Epithelial cell of prostate (primary cell): ENCODE measurements at places on chromosomes 7 and 10.

DNA sequence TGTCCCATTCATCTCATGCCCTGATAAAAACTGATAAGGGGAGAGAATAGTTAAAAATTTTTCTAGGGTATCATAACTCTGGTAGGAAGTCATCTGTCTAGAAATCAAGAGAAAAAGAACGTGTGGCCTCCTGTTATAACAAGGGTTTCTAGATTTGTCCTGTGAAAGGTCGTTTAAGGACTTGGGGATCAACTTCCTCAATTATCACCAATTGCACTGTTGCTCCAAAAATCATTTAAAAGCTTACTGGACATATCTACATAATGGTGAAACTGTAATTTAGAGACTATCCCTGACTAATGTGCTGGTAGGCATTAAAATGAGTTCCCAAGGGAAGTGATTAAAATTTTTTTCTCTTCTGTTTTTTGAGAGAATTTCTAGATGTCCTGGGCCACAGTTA, 58.2 kb downstream of the GPR141 start:
- DNase-seq, result no peak

DNA sequence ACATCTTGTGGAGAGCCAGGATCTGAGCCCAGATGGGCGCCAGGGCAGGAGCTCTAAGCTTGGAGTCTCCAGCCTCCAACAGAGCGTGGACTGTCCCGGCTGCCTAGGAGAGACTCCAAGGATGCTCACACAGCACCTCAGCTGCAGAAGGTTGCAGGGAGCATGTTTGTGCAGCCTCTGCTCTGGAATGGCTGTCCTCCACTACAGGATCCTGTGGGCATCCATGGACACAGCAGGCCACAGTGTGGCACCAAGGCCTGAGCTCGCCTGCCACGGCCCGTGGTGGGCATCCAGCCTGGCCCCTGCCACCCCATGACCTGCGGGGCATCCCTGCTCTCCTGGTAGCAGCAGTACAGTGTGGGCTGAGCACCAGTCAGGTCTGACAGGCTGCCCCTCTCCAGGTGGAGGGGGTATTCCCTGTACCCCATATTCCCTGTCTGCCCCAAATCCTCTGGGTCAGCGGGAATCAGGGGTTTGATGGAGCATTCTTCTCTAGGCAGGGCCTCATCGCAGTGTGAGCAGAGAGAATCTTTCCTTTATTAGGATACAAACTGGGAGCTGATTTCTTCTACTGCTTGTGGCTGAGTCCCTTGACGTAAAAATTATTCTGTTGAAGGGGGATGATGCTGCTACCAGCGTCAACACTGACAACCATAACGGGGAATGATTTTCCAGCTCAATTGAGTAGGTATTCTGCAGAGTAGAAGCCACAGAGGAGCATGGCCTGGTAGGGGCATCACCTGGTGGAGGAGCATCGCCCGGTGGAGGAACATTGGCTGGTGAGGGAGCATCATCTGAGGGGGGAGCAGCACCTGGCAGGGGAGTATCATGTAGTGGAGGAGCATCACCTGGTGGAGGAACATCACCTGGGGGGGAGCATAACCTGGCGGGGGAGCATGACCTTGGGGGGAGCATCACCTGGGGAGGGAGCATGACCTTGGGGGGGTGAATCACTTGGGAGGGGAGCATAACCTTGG, 60.6 kb downstream of the GLRX3 start:
- DNase-seq, result no peak

DNA sequence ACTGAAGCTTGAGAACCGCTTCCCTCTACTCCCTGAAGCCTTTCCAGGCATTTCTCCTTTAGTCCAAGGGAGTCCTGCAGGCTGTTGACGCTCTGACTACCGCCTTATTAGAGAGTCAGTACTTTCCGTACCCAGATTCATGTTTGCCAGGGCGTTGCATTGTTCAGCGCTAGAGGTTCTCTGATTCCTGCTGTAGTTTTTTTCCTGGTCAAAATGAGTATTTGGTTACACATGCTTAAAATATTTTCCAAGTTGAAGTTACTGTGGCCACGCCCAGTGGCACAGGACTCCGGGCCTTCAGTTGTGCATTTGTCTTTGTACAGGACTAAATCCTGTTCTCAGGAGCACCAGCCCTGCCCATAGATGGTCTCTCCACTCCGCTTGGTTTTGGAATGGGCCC, 7.9 kb downstream of the MTURN start:
- DNase-seq, result no peak

GRCh38 chr10:86970162-86970981, 2.1 kb downstream of the ADIRF start:
- DNase-seq, result no peak

DNA sequence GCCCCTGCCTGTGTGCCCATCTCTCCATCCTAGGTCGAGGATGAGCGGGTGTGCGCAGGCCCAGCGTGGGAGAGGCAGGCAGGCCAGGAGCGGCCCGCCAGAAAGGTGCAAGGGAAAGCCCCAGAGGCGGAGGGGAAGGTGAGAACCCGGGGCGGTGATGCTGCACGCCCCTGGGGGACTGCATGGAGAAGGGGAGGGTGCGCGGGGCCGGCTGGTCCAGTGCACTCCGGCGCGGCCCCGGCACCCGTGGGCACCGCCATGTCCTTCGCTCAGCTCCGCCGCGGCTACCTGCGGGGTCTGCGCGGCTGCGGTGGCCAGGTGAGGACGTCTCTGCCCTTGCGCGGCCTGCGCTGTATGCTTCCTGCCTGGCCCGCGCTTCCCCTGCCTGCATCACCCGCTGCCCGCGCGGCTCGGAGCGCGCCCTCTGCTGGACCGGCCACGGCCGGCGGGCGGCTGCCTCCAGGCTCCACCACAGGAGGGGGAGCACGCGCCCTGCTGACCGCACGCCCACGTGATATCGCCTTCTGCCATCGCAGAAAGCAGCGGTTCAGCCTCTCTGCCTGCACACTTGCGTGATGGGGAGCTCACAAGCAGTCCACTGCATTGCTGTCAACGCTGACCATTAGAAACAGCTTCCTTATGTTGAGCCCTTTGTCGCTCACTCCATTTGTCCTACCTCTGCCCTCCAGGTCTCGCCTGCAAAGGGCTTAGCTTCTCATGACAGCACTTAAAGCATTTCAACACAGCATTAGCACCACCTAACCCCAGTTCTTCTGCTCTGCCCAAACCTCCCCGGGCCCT, 73.9 kb downstream of the CXCL12 start:
- no peak for DNase-seq

DNA sequence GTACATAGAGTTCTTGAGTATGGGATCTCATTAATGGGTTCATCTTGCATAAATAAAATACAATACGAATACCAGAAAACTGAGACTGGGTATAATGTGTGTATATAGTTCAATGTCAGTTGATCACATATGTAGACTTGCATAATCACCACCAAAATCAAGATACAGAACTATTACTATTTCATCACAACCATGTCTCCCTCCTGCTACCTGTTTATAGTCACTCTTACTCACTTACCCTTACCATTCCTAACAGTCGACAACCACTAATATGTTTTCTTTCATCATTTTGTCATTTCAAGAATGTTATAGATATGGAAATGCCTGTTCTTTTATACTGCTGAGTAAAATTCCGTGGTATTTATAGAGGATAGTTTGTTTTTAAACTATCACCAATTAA, 416.1 kb upstream of the CNTNAP2 start:
- DNase-seq, result no peak

DNA sequence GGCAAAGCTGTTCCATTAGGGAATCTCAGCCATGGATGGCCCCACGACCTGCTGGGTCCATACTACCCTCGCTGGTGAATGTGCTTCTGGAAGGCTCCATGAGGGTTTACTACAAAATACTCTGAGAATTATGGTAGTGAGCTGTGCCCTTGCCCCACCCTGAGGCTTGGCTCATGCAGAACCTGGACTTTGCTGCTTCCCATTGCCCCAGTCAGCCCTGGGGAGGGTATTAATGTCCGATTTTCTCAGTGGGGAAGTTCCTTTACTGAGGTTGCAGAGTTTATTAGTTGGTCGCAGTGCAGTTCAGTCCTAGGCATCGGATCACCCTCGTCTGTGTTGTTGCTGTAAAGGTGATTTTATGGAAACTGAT, 310.1 kb downstream of the WDR37 start:
- DNase-seq, result no peak

- no peak for DNase-seq
These were observed 211.1 kb upstream of the IGFBP3 start for GRCh38 chr7:46131916-46132795.

- no peak for DNase-seq
These were observed 203.7 kb downstream of the DIP2C start for GRCh38 chr10:485776-486175.

- DNase-seq, result no peak
These were observed 93.4 kb upstream of the OIT3 start for GRCh38 chr10:72800000-72800740.

- no peak for DNase-seq
These were observed 53.9 kb upstream of the ZMIZ2 start for GRCh38 chr7:44694766-44695165.

GRCh38 chr10:95520617-95521016, 40.6 kb downstream of the SORBS1 start:
- no peak for DNase-seq

DNA sequence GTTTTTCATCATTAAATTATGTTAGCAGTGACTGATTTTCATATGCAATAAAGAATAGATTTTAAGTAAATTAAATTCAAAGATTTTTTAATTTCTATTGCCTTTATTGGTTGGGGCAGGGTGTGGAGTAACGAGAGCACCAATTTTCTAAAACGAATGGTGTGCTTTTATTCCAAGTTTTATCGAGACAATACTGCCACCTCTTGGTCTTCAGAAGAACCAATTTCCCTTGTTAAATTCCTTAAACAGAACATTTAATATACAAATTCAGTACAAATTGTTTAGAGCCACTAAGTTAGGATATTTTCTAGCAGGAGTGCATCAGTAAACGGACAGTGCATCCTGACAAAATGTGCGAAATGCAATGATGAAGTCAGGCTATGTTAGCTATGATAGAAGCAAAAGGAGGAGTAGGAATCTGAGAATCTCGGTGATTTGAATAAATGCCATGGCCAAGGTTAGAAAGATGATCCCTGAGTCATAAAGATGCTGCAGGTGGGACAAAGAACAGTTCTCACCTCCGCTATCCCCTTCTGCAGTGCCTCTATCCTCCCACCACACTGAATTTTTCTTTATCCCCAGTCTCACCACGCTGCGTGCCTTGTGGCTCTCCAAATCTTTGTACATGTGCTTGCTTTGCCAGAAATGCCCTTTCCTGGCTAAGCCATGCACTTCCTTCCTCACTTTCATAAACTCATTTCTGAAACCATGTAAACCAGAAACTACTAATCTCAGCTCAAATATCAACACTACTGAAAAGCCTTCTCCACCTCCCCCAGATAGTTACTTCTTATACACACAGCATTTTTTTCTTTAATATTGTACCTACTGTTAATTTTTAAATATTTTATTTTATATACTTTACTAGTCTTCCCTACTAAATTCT, 31.9 kb upstream of the AGBL3 start:
- DNase-seq, result no peak
